ENCODE measurements at places on chromosomes 1 and 21. TPM values are rescaled to one million over a fixed set of nuclear protein-coding genes. Genes with fewer than 3 reads are reported as not detected.
A peak's percentile ranks its signal among the peaks of the same experiment; 100 is the strongest.

GRCh38 chr1:4965346-4966075 lies 311.1 kb downstream of the AJAP1 start:
- DNase-seq = no peak

GRCh38 chr1:221644145-221644448 lies 97.8 kb downstream of the DUSP10 start:
- no peak for DNase-seq

GRCh38 chr1:107244709-107245500 lies 104.1 kb downstream of the NTNG1 start:
- no peak for DNase-seq

DNA sequence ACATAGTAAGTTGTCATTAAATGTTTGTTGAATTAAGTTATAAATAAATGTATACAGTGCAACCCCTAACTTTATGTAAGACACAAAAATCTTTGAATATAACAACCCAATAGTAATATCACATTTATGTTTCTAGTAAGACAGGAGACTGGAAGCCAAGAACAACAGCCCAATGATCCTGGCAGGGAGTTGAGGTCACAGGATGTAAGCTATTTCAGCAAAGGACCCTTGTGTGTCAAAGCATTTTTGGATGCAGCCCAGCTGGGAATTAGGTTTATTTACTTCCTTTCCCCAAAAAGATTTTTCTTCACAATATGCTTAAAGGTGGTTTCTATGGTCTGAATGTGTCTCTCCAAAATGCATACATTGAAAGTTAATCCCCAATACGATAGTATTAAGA lies 34.0 kb upstream of the ABCA4 start:
- no peak for DNase-seq

DNA sequence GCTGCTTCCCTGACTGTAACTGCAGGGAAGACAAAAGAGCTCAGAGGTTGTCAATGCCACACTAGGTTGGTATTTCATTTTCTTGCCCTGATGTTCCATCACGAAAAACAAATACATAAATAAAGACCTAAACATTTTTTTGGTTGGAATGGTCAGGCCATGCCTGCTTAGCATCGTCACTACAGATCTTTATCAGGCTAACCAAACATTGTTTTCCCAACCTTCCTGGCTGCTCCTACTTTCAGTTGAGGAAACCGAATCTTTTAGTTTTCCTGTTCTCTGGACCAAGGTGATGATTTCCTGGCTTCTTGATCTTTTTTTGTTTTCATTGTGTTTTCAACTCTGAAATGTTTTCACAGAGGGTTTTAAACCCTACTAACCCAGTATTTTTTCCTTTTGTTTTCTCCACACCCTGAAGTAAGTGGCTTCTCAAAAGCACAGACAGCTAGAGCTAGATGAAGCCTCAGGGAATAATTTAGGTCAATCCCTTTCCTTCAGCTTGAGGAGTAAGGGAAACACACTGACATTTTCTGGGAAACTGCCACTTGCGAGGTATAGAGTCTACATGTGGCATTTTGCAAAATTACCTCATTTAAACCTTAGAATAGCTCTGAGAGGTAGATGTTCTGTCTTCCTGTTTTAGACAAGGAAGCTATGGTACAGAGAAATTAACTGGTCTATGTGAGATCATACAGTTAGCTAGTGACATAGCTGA lies 67.2 kb upstream of the CNN3 start:
- no peak for DNase-seq

DNA sequence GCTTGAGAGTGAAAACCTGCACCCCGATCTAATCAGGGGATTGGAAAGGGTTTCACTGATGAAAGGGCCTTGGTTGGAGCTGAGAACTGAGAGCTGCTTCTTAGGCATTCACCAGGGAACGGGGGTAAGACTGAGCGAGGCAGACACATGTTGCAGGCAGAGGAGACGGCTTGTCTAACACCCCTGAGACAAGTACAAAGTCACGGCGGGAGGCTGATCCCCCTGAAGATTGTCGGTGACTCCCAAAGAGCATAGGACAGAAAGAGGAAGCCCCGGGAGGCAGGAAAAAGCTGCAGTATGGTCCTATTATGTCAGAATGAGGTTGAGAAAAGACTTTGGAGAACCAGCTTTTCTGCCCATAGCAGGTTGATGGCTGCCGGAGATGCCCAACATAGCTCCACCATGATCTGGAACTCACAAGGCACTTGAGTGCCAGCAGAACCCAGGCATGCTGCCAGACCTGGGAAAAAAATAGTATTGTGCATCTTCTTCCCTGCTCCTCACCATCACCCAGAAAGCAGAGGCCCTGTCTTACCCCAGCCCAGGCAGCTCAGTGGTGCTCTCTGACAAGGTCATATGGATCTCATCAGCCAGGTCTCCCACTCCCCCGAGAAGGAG lies 463.9 kb upstream of the PROX1 start:
- DNase-seq = no peak

- no peak for DNase-seq
Observed at GRCh38 chr1:33277488-33278084, 21.3 kb downstream of the ZNF362 start.

DNA sequence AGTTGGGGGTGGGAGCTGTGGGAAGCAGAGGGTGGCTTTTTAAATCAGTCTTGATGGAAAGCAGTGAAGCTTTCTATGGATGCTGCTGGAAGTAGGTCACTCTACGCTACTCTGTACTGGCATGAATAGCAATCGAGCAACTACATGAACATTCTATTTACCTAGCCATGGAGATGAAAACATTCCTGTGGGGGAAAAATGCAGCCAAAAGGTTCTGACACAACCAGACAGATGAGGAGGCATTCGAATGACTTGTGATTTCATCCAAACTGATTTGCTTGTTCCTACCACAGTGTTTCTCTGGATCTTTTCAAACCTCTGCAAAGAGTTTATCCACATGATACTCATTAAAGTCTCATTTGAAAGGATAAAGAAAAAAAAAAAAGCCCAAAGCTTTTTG lies 95.0 kb downstream of the ASTN1 start:
- no peak for DNase-seq

- DNase-seq = no peak
Observed at GRCh38 chr1:111448482-111448917, 556 bp downstream of the WDR77 start.

- no peak for DNase-seq
Observed at GRCh38 chr1:40658751-40659648, 6.5 kb downstream of the RIMS3 start.

DNA sequence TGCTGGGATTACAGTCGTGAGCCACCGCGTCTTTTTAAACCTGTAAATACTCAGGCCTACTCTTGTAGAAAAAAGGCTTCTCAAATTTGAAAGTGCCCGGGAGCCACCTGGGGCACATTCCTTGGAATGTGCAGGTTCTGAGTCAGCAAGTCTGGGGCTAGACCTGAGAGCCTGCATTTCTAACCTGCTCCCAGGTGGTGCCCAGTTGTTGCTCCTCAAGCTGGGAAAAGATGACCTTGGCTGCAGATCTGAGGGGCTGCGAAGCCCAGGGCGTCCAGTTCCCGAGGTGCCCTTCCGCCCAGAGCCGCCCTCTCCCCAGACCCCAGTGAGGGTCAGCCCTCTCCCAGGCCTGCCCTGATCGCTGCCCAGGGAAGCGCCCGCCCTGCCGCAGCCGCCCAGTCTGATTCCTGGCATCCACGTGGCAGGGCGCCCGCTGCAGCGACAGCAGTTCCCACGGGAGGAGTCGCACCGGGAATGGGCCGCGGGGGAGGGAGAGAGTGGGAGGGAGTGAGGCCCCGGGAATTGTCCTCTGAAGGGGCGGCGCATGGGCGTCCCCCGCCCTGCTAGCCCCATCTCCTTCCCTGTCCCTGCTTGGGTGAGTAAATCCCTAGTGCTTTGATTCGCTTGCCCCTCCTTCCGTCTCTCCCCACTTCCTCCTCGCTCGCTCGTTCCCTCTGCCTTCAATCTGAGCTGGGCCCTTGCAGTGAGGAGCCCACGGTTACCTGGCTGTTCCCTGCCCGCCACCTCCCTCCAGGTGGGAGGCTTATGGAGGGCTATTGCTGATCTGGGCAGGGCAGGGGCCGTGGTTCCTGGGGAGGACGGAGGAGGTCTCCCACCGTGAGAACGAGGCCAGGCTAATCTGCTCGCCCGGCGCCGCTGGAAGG lies 18.8 kb upstream of the TENT5B start:
- no peak for DNase-seq

- no peak for DNase-seq
Observed at GRCh38 chr1:69835955-69836354, 268.2 kb downstream of the LRRC7 start.

DNA sequence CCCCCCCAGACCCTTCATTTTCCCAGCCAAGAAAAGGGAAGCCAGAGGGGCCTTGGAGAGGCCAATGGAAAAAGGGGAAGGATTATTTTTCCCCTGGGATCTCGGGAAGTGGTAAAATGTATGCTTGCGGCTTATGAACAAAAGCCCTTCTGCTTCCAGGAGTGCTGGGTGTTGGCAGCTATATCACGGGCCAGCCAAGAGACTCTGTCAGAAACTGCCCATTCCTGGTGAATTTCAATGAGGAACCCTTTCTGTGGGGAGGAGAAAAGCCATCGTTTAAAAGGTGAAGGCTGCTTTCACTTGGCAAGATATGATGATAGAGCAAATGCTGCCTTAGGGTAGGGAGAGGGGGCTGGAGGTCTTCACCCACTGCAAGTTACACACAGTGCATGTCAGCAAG lies 69.7 kb upstream of the ZC3H12A start:
- no peak for DNase-seq

DNA sequence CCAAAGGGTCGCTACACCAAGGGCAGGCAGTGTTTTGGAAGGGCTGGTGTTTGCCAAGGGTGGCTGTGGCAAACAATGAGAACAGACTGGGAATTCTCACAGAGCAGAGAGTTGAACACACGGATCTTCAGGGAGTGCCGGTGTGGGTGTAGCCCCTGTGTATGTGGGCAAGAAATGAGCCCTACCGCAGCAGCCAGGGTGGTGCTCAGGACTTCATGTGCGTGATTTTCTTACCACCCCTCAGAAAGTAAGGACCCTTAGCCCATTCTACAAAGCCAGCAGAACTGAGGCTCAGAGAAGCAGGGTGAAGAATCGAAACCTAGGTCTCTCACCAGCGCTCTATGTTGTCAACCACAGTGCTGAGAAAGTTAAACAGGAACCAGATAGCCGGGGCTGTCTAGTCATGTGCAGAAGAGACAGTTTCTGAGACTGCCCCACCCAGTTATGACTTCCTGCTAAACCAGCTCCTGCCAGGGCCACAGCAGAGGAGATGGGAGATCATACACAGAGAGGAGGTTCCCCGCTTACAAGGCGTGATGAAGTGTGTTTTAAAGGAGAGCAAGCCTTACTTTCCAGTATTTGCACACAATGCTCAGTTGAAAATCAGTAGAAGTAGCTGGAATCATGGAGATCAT lies 21.9 kb upstream of the MORC3 start:
- DNase-seq = no peak

DNA sequence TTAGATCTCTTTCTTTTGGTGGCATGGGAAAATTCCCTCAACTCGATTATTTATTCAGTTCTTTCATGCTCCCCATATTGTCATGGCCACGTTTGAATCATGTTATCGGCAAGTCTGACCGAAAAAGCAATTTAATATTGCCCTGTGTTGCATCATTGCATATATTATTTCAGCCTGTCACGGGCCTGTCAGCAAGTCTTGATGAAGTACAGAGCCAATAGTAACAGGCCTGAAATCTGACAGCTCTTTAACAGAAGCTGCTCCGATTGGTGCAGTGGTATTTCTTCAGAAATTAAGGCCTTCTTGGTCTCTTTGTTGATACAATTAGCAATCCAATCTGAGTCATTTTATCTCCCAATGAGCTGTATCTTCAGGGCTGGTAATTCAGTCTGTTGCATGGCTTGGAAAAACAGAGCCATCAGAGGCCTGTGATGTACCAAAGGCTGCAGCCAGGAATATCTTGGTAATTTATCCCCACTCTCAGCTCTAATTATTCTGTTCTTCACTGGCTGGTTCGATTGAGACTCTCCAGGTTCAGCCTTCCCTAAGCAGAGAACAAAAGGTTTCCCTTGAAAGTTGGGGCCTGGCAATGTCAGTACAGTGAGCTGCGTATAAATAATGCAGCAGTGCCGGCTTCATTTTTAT lies 149.5 kb downstream of the FGGY start:
- DNase-seq = no peak

- no peak for DNase-seq
Observed at GRCh38 chr1:67945733-67946374, 104.6 kb downstream of the DIRAS3 start.

DNA sequence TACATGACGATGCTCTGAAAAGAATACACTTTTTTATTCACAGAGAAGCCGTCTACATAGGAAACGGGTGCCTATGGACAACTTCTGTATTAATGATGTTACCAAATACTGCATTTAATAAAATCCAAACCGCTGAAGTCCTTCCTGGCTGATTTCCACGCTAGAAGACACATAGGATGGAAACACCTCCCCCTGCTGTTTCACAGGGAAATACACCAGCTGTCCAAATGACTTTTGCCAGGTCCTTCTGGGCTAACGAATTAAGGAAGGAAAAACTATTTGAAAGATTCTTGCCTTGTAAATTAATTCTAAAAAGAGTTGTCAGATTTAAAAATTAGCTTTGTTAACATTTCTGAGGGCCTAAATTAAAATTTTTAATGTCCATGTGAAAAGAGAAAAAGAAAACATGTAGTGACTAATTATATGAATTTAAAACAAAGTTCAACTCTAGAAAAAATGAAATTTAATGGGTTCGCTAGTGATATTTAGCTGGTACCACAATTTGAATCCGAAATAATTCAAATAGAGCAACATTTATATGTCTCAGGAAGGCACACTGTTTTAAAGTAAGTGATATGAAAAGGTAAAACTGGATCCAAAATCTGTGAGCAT lies 146.0 kb downstream of the RERE start:
- DNase-seq = no peak

- no peak for DNase-seq
Observed at GRCh38 chr1:155424091-155424490, 103.4 kb downstream of the RUSC1 start.

GRCh38 chr1:211135342-211135950 lies 1.5 kb upstream of the KCNH1 start:
- DNase-seq = peak; percentile 5

DNA sequence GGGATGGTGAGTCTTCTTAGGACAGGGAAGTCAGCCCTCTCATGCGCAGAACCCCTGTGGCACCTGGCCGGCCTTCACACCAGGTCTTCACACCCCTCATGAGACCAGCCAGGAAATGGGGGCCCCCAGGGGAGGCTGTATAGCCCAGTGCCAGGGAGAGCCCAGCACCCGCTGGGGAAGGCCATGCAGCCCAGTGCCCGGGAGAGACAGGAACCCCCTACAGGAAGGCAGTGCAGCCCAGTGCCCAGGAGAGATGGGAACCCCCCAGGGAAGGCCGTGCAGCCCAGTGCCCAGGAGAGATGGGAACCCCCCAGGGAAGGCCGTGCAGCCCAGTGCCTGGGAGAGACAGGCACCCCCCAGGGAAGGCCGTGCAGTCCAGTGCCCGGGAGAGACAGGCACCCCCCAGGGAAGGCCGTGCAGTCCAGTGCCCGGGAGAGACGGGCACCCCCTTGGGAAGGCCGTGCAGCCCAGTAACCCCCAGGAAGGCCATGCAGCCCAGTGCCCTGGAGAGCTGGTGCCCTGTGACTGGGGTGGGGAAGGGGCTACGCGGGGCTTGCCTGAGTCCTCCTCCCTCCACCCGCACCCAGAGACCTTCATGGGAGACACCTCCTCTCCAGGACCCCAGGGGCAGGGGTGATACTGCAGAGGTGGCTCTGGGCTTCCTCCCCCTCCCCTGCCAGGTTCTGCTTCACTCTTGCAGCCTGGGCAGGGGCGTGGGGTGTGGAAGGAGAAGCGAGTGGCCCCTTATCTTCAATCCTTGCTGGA lies 110.5 kb upstream of the COL6A1 start:
- no peak for DNase-seq

GRCh38 chr1:68445709-68446108 lies 4.0 kb downstream of the RPE65 start:
- no peak for DNase-seq

The CFAP298 gene
- total RNA-seq = 37.6 TPM

The EXOC8 gene
- total RNA-seq = 11.9 TPM
